ENCODE measurements at places on chromosomes 13 and 19. TPM values are rescaled to one million over a fixed set of nuclear protein-coding genes. Genes with fewer than 3 reads are reported as not detected.

GRCh38 chr13:49838989-49839388 lies 46.5 kb upstream of the KPNA3 start:
- no peak overlapping the region for H3K4me3 ChIP-seq
- no peaks in the 10 kb centered on the region for H3K27me3 ChIP-seq
- H3K4me1 ChIP-seq = peaks cover 9% of the 10 kb centered on the region
- no peak overlapping the region for H3K27ac ChIP-seq
- H3K36me3 ChIP-seq = no peaks in the 10 kb centered on the region

DNA sequence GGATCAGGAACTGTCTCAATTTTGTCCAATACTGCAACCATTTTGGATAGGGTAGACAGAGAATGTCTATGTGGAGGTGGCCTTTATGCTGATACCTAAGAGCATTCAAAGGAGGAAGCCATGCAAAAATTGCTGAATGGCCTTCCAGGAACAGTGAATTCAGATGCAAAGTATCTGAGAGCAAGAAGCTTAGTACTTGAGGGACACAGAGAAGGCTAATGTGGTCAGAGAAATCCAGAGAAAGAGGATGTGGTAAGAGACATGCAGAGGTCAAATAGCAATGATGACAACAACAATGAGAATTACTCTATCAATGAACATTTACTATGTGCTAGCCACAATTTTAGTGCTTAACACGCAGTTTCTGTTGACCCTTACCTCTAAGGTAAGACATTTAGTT lies 785.6 kb upstream of the KLHL1 start:
- H3K27ac ChIP-seq = no peak overlapping the region
- H3K27me3 ChIP-seq = no peaks in the 10 kb centered on the region
- no peak overlapping the region for H3K4me3 ChIP-seq
- H3K4me1 ChIP-seq = no peaks in the 10 kb centered on the region

DNA sequence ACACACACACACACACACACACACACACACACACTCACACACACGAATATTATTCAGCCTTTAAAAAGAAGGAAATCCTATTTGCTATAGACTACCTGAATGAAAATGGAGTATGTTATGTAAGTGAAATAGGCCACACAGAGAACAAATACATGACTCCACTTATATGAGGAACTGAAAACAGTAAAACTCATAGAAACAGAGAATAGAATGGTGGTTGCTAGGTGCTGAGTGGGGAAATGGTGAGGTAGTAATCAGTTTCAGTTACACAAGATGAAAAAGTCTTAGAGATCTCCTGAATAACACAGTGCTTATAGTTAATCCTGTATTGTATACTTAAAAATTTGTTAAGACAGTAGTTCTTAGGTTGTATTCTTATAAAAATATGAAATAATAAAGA lies 8.2 kb downstream of the ZNF677 start:
- DNase-seq = no peak
- H3K27me3 ChIP-seq = no peaks in the 10 kb centered on the region
- H3K27ac ChIP-seq = no peak overlapping the region

DNA sequence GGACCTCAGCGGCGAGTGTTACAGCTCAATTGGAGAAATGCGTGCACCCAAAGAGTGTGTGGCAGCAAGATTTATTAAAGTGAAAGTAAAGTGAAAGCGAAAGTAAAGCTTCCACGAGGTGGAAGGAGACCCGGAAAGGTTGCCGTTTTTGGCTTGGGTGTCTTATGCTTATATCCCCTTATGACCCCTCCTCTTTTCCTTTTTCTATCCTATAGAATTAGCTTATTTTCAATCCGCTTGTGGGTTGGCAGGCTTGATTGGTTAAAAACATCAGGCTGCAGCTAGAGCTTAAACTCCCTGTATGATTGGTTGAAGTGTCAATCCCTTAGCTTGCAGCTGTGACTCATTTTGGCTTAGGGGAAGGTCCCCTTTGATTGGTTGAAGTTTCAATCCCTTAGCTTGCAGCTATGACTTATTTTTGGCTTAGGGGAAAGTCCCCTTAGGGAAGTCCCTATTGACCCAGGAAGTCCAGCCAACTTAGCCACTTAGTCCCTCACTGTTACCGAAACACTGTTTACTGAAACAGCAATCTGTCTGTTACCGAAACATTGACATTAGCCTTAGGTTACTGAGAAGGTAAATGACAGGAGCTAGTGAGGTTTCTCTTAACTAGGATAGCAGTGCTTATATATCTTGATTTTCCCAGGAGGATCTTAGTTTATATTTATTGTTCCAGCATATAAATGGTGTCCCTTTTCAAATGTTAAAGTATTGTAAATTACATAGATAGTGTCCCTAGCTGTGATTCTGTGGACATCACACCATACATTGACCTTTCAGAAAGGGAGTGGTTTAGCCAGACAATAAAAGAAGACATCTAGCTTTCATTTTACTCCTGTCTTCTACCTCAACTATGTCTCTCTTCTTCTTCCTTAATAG lies 575.8 kb downstream of the DACH1 start:
- no peak overlapping the region for H3K4me3 ChIP-seq
- no peaks in the 10 kb centered on the region for H3K4me1 ChIP-seq
- H3K36me3 ChIP-seq = no peaks in the 10 kb centered on the region
- peak; percentile 46 for DNase-seq
- peak overlapping the region; percentile 34 for H3K27ac ChIP-seq

The ATP5F1D gene
- total RNA-seq = 157 TPM

The RDH8 gene
- not detected for total RNA-seq

The CRX gene
- total RNA-seq = not detected

The PLK5 gene
- total RNA-seq = not detected

The HSPB6 gene
- total RNA-seq = 35.0 TPM
